ENCODE measurements at places on chromosomes 16 and 17.

DNA sequence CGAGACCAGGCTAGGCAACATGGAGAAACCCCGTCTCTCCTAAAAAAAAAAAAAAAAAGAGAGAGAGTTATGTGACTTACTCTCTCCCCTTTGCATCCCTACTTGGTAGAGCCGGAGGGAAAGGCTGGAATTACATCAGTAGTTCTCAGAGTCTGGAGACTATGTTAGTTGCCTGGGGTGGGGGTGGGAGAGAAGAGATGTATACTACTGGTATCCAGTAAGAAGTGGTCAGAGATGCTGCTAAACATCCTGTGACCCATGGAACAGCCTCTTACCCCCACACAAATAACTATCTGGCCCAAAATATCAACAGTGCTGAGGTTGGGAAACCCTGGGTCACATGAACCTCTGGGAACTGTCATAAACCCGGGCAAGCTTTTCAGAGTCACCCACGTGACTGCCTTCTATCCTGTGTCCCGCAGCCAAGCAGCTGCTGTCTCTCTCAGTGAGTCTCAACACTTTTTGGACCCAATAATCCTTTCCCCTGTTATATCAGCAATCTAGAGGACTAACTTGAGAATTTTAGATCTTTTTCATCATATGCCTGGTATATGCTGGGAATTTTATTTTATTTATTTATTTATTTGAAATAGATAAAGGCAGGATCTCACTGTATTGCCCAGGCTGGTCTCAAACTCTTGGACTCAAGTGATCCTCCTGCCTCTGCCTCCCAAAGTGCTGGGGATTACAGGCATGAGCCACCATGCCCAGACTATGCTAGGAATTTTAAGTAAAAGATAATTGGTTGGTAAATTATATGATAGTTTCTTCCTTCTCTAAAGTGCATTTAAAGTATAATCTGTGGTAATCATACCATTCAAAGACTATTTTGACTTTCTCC lies 8.7 kb downstream of the EIF1 start:
- DNase-seq: no peak

DNA sequence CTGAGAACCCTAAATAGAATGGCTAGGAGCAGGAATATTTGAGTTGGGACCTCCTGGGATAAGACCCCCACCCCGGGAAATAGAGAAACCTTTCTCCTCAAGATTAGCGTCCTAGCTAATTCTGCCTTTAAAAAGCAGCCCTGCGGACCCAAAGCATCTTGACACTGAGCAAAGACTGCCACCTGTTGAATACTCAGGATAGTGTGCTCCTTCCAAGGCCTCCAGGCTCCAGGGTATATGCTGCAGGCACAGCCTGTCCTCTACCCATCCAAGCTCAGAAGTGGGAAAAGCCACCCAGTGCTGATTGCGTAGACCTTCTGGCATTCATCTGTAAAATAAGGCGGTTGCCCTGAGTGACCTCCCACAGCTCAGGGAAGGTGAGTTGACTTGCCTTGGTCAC lies 456.2 kb upstream of the DYNLRB2 start:
- DNase-seq: peak; percentile 31

DNA sequence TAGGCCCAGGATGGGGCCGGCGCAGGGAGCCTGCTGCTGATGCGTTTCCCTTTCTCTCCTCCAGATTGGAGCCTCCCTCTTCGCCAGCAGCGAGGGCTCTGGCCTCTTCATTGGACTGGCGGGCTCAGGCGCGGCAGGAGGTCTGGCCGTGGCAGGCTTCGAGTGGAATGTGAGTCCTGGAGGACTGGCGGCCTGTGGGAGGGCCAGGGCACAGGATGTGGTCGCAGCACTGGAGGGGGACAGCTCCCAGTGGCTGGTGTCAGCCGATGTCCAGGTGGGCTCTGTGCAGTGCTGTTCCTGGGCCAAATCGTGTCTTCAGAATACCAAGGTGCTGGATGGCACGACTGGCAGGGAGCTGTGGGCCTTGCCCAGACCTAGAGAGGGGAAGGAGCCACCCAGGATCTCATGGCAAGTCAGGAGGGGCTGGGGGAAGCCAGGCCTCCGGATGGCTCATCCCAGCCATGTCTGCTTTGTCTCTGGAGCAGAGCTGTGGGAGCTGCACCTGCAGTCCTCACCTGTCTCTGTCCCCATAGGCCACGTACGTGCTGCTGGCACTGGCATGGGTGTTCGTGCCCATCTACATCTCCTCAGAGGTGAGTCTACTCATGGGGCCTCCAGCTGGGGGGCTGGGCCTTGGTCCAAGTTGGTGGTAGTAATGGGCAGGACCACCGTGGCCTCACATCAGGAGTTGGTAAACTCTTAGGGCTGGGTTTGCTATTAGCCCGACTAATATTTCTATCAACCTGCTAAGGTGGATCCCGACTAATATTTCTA lies 7.3 kb downstream of the SLC5A10 start:
- no peak for DNase-seq

- DNase-seq: no peak
These were observed 16.8 kb downstream of the NQO1 start for GRCh38 chr16:69709456-69710084.

GRCh38 chr17:48604770-48605329 lies at the start of gene HOXB6:
TSS of gene HOXB6 (minus strand) at chr17:48604986. CDS start at chr17:48598150, 6,836 bp downstream.
- DNase-seq: peak; percentile 81

GRCh38 chr16:80804526-80805383 lies at the start of gene CDYL2:
TSS of gene CDYL2 (minus strand) at chr16:80804598. CDS start at chr16:80804173, 425 bp downstream.
- peak; percentile 52 for DNase-seq

GRCh38 chr16:13793841-13794409 lies 126.0 kb upstream of the ERCC4 start:
- no peak for DNase-seq

GRCh38 chr16:85582229-85582991 lies 30.7 kb upstream of the GSE1 start:
- DNase-seq: no peak

DNA sequence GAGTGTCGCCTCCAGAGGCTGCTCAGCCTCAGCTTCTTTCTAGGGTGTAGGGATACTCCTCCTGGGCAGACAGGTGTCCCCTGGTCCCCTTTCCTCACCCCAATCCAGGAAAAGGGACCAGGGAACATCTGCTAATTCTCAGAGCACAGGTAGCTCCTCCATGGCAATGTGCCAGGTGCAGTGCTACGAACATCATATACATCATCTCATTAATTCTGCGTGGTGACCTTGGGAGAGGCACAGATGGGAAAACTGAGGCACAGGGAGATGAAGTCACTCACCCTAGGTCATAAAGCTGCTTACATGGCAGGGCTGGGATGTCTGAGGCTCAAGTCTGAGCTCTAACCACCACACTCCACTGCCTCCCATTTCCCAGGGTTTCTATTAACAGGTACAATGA lies 11.7 kb downstream of the HDAC5 start:
- no peak for DNase-seq

DNA sequence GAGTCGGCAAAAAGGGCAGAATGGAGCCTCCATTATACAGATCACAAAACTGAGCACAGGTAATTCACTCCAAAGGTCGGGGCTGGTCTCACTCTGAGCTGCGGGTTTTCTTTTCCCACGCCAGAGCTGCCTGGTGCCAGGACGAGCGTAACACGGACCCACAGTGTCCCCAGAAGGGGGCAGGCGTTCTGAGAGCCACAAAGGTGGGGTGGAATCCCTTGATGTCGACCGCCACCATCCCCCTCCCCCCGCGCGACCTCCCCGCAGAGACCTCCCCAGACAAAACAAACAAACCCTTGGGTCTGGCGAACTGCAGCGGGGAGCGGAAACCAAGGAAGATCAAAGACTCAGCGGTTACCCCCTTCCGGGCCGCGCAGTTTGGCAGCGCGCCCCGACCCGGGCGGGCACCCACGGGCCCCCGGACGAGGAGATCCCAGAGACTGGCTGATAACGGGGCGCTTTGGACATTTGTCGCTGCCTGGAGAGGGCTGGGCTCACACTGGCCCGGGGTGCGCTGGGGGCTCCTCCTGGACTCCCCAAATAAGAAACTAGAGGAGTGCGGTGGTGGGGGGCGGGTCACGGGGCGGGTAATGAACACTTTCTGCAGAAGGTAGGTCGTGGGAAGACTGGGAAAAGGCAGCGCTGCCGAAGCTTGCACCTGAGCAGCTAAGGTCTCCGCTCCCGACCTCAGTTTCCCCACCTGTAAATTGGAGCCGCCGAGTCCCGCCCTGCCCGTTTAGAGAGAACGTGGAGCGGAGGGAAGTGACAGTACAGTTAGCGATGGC lies 664 bp upstream of the NKD1 start:
- peak; percentile 73 for DNase-seq

DNA sequence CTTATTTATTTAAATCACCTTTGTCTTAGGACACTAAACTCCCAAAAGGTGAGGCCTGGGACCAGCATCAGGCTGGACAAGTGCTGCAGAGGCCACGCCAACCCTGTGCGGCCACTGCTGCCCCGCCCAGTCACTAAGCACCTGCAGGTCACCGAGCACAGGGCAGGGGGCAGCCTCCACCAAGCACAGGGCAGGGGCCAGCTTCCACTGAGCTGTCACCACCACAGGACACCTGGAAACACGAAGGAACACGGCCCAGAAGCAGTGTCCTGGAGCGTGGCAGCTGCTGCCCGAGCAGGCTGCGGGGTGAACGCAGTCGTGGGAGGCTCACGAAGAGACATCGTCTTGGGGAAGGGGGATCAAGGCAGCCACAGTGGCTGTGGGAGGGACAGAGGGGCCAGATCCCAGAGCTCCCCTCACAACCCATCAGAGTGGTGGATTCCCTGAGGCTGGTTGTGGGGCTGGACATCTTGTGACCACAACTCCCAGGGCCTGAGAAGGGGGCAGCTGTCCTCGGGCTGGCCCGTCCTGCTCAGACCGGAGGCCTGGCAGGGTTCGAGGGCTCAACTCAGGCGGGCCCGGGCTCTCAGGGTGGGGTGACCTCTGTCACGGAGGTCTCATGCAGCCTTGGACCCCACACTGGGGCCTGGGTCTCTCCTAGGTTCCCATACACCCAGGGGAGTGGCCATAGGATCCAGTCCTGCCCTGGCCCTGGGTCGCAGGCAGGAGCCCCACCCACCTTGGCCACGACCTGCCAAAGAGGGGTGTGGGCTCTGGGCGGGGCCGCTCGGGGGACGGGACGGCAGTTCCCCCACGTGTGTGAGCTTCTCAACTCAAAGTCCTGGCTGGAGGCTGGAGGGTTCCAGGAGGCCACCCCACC lies 18.7 kb downstream of the RAB40B start:
- DNase-seq: no peak

- peak; percentile 51 for DNase-seq
These were observed 14.7 kb downstream of the SPNS2 start for GRCh38 chr17:4513113-4514032.

DNA sequence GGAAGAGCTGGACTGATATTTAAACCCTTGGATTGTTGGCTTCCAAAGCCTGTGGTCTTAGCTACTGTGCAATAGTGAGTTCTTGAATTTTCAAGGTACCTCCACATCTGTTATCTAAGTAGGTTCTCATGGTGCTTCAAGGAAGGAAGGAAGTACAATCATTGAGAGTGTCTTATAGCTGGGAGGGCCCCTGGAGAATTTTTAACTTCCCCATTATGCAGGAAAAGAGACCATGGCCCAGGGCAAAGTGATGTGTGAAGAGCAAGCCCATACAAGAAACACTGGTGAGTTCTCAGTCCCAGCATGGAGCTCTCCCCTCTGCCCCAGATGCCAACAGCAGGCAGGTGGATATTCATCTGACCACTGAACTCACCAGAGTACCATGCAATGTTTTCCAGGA lies 169.0 kb upstream of the IRX6 start:
- no peak for DNase-seq

DNA sequence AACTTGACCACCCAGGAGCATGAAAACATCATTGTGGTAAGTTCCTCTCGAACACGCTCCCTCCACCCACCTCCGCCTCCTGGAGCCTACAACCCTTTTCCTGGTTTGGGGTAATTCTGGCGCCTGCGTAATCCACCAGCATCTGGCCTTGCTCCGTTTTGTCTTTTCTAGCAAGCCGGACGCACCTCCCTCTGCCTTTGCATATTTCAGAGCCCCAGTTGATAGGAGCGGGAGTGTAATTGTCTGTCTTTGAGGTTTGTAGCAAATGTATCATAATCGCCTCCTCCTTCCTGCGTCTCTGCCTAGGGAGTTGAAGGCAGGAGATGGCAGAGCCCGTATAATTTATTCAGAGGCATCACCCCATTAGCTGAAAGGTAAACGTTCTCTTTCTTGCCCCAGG lies 121.3 kb upstream of the PLCG2 start:
- no peak for DNase-seq

DNA sequence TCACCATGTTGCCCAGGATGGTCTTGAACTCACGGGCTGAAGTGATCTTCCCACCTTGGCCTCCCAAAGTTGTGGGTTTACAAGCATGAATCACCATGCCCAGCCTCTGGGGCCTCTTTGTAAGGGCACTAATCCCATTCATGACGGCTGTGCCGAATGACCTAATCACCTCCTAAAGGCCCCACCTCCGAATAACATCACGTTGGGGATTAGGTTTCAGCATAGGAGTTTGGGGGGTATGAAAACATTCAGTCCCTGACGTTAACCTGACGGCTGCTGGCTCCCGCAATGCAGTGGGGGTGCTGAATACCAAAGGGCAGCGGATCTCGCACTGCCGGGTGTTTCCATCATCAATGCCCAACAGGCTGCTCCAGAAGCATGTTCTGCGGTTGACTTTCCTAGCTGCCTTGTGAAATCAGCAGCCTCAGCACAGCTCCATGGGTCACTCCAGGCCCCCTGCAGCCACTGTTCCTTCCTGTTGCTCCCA lies 120.8 kb upstream of the SEC14L1 start:
- no peak for DNase-seq

- no peak for DNase-seq
These were observed 9.9 kb downstream of the TBC1D16 start for GRCh38 chr17:80025796-80026195.

DNA sequence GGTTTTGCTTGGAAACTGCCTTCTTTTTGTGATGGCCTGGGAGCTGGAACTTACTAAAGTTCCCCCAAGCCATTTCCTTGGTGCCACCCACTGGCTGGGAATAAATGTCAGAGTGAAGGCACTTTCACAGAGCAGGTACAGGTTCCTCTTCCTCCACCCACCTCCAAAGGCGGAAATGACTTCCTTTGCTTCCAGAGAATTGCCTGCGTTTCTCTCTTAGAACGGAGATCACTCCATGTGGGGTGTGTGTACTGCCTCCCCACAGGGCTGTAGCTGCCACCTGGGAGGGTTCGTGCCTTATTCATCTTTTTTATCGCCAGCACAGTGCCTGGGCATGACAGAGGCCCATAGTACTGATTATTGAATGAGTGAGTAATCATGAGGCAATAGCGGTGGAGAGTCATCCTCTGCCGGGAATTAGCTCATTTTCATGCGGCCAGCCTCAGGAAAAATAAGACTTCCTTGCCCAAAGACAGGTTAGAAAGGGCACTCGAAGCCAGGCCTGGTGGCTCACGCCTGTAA lies 32.2 kb upstream of the HAS3 start:
- no peak for DNase-seq

All from right kidney (tissue), 9 donors.